ENCODE measurements at places on chromosomes 7 and 10.
A peak's percentile ranks its signal among the peaks of the same experiment; 100 is the strongest.

DNA sequence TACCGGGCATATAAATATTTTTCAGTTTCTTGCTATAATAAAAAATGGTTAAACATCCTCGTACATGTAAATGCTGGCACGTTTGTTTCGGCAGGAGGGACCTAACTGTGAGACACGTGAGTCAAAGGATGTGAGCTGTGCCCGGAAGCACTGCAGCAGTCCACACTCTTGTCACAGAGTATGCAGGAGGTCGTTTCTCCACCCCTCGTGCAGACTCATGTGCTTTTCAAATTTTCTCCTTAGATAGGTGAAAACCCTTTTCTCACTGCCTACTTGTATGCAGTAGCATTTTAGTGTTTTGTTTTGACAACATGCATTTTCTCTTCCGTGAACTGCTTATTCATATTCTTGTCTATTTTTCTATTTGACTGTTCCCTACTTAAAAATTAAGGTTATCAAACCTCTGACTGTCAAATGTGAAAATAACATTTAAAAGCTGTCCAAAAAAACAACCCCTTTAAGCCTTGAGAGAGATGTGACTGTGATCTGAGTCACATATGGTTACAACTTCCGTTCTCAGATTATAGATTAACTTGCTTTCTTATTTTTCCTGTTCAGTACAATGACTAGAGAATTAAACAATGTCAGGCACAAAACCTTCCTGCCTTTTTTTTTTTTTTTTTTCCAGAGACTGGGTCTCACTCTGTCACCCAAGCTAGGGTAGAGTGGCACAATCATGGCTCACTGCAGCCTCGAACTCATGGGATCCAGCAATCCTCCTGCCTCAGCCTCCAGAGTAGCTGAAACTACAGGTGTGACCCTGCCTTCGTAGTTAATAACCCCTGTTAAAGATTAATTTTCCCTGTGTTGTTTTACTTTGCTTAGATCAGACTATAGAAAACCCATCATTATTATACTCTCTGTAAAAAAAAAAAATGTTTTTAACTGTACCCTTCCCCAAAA lies 45.1 kb downstream of the DPY19L1 start:
- DNase-seq = peak; percentile 31

DNA sequence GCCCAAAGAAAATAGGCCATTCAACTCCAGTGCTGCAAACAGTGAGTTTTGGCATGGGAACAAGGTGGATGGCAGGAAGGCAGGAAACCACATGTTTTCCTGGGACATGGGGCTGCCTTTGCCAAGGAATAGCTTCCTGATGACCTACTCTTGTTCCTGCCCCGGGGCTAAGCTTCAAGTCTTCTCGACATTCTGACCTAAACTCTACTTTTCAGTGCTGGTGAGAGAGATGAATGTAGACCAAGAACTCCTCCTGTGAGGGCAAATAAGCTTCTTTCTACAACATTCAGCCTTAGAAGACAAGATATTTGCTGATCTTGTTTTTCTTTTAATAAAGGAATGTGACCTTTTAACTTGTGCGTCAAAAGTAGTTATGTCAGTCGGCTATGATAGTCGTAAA lies 199.0 kb downstream of the GPR37 start:
- no peak for DNase-seq

DNA sequence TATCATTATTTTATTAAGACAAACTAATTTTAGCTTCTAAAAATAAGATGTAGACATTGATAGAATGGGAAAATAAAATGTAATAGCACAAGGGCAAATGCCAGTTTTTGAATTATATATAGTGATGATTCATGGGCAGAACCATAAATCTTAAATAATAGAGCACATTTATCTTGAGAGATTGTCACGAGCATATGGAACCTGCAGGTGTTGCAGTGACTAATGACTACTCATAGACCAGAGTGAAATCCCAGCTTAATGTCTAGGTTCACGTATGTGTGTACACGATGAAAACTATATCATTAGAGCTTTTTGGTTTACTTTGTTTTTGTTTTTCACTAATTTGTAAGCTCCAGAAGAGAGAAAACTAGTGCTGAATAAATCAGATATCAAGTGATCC lies 150.2 kb upstream of the CACNA2D1 start:
- DNase-seq = no peak

DNA sequence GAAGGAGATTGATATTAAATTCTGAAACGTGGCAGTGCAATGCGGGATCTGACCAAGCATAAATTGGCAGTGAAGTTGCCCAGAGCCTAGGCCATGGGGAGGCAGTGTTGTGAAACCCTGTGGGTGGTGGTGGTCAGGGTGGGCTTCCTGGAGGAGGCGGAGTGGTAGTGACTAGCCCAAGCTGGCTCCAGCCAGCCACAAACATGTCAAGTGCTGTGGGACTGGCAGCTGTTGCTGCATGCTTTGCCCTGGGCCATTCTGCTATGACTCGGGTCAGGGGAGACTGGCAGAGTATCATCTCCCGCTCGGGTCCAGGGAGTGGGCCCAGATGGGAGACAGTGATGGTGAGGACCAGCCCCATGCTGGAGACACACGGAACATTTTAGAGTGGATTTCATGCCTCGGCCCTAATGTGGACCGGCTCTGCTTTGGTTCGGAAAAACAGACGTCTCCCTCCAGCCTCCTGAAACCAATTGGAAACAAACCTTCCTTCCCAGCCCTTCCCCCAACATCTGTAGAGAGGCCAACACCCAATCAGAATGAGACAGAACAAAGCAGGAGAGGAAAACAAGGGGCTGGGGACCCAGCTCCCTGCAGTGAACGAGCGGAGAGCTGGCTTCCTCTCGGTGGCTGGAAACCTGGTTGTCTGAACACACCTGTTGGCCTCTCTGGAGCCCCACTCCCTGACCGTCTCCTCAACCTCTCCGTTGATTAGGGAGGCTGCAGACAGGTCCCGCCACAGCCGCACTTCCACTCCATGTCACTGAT lies 58.2 kb downstream of the TMEM270 start:
- DNase-seq = no peak

DNA sequence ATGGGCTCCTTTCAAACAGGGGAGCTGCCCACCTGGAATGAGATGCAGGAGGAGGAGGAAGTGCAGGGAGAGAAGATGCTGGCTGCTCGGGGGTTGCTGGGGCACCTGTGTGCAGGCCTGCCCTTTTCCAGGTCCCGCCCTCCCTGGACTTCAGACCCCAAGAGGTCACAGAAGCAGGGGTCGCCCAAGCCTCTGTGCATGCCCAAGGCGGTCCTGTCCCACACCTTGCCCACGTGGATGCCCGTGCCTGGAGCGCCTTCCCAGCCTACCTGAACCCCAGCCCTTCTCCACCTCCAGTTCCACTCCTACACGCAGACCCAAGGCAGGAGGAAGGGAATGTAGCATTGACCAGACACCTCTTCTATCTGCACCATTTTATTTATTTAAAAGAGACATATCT lies 71.3 kb downstream of the SH3PXD2A start:
- DNase-seq = no peak

GRCh38 chr10:91196268-91197048 lies 24.0 kb upstream of the PCGF5 start:
- no peak for DNase-seq

DNA sequence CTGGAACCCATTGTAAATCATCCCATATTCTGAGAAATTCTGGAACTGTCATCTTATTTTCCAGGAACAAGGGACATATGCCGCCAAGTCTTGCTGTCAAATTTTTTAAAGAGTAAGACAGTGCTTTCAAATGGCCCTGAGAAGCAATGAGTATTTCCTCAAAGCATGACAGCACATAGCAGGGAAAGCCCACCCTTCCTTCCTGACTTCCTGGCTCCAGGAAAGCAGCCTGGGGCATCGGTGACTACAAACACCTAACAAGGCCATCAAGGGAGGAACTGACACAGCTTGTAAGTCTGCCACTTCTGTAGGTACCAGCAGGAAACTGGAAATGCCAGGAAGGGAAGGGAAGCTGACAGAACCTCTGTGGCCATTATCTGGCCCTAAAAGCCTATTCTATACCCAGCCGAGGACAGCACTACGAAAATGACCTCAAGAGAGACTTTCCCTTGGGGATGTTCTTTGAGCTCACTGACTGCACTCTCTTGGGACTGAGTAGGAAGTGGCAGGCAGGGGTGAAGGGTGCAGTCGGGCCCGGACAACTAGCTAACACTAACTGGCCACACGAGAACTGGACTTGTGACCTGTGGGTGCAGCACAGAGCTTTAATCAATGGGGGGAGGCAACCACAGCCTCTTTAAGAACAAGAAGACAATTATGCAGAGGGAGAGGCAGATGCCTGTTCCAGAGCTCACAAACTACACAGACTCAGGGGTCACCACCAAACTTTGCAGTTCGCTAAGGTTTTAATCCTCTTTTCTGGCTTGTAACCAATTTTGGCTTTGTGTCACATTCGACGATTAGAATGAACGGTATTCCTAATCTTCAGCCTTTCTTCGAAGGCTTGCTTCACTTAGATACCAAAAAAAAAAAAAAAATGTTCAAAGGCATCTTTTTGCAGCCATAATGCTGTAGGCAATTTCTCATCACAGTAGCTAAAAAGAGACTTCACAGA lies 52.0 kb downstream of the GRB10 start:
- no peak for DNase-seq

Measured in effector memory CD8-positive, alpha-beta T cell (primary cell).